ENCODE measurements at places on chromosomes 1 and 21.
A peak's percentile ranks its signal among the peaks of the same experiment; 100 is the strongest.

DNA sequence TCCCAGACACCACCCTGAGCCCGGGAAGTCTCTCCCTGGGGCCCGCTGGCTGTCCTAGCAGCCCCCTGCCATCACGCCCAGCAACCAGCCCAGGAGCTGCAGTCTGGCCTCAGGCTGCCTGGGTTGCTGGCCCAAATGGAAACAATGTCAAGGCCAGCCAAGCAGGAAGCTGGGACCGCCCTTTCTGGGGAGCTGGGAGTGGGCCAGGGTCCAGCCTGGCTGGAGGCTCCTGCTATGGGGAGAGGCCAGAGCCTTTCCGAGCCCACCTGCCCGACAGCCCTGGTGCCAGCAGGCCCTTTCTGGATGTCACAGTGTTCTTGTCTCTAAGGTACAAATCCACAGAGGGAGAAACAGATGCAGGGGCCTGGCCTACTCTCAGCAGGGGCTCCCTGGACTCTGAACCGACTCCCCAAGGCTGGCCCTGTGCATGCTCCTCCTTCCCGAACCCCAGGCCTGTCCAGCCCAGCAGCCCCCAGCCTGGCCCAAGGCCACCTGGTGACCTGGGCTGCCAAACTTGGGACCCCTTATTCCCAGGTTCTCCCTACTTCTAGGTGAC is 1.2 kb upstream of the MMEL1 start:
- no peak for DNase-seq

GRCh38 chr1:43247256-43247921 is 22.4 kb upstream of the TMEM125 start:
- DNase-seq = no peak

DNA sequence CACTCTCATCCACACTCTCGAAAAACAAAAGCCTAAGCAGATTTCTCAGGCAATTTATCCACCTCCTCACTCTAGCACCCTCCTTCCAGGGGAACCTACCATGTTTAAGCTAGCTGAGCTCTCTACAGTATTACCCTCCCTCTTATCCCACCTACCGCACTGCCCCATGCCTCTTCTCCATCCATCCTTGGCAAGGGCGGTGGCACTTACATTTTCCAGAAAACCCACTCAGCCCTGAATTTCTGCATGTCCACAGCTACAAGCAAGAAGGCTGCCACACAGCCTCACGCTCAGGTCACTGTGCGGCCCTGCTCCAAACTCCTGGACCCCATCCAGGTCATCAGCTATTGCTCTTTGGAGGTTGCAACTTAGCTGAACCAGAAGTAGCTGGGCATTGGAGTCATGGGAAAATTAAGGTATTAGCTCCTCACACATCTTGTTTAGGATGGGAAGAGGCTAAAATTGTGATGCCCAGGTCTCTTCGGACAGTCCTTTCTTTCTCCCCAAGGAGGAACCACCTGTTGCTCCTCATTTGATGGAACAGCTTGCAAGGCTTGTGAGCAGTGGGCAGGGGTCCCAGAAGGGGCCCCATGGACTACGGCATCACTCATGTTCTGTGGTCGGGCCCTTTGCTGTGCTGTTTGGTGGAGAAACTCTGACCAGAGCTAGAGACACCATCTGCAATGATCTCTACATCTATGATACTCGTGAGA is 1.1 kb downstream of the KLHDC9 start:
- no peak for DNase-seq

DNA sequence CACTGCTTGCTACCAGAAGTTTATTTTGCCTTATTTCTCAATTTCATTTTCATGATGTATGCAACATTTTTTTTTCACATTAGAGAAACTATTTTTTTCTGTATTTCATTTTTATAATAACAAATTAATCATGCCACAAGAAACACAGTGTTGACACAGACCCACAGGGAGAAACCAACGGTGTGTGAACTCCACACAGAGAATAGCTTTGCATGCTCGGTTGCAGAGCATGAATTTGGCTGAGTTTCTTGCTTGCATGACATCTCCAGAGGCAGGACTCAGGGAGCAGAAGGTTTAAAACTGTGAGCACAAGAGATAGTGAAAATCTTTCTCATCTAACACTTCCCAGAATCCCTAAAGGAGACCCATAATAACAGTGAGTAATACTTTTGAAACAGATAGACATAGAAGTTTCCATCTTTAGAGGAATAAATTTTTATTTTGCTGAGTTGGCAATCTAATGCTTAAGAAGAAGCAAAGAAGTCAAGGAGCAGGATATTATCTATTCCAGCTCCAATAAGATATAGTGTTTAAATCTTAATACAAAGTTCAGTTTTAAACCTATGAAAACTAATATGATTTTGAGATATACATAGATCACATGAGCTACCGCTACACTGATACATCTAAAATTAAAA is 890.9 kb downstream of the MRPL39 start:
- DNase-seq = no peak

DNA sequence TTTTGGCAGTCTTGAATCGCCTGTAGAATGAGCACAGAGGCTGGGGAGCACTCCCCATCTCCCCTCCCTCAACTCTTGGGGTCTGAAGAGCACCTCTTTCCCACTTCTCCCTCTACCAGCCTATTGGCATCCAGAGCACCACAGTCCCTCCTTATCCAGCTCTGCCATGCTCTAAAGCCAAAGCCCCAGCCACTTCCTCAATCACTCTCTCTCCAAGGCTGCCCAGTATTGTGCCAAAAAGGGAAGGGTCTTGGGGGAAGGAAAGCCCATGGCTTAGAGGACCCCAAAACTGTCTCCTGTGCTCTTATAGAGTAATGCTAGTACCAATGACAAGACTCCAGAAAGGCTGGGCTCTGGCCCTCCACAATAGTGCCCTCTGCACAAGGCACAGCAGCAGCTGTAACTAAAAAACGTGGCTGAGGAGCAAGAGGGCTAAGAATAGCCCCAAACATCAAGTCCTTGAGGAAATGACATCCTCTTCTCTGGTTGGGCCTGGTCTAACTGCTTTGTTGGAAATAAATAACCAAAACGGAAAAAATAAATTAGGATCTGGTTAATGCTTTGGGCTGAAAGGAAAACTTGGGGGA is 28.4 kb downstream of the SLC27A3 start:
- no peak for DNase-seq

DNA sequence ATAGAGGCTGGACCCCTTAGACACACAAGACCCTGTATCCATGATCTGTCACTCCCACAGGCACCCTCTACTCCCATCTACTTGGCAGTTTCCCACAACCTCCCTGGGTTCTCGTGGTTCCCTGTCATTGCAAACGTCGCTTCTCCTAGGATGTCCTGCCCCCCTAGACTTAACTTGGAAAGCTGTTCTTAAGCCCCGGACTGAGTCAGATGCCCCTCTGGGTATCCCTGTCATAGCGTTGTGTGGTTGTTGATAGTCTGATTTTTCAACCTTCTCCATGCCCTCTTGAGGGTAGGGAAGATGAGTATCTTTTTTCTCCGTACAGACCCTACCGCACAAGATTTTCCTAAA is 11.8 kb downstream of the RCC1 start:
- no peak for DNase-seq

DNA sequence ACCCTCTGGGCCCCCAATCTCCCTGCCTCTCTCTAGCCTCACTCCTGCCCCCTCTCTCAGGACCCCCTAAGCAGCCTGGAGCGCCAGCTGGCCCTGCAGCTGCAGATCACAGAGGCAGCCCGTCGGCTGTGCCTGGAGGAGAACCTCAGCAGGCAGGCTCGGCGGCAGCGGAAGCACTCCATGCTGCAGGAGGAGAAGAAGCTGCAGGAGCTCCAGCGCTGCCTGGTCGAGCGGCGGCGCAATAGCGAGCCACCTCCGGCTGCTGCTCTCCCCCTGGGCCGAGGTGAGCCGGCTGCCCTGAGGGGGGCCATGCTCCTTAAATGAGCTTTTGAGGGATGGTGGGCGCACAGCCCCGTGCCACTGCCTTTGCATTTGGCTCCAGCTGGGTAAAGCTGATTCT is 6.2 kb downstream of the INAVA start:
- no peak for DNase-seq

DNA sequence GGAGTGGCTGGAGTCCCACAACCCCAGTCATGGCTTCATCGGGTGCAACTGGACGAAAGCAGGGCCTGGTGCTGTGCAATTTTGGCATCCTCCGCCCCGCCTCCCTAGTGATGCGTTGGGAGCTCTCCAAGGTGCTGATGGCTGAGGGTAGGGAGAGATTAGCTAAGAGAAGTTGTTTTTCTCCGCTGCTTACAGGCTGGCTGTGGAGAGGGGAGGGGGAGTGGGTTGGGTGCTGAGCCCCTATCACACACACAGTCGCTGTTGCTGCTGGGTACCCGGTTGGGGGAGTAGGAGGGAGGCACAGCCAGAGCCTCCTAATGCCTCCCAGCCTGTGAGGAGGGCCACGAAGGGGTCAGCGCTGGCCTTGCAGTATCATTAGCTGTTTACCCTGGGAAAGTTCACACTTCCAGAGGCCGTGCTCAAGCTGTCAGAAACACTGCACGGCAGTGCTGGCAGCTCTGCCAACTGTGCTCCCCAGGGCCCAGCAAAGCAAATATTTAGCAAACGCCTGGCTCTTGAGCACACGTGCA is 110.0 kb downstream of the GRIK3 start:
- DNase-seq = no peak

GRCh38 chr1:101567582-101568189 is 330.9 kb downstream of the S1PR1 start:
- DNase-seq = peak; percentile 9

- DNase-seq = no peak
Measured at GRCh38 chr1:156494309-156494895, 6.2 kb downstream of the MEF2D start.

- DNase-seq = no peak
Measured at GRCh38 chr1:150066838-150067183, 765 bp upstream of the VPS45 start.

DNA sequence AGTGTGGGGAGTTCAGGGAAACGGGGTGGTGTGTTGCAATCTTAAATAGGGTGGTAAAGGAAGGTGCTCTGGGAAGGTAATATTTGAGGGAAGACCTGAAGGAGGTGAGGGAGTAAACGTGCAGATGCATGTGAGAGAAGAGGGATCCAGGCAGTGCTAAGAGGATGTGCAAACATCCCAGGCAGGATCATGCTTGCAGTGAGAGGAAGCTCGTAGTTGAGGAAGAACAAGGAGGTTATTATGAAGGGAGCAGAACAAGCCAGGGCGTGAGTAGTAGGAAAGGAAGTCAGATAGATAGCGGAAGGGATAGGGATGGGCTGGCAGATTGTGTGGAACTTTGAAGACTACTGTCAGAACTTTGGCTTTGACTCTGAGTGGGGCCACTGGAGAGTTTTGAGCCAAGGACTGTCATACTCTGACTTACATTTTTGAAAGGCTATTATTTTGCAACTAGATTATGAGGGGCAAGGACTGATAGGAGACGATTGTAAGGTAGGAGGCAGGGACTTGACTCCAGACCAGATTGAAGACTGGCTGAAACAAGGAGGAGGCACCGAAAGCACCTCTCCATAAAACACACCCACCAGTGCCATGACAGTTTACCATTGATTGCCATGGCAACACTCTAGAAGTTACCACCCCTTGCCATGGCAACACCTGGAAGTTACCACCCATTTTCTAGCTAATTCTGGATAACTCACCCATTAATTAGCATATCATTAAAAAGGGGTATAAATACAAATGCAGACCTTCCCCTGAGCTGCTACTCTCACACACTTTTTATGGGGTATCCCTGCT is 67.0 kb downstream of the XCL2 start:
- DNase-seq = no peak

- DNase-seq = no peak
Measured at GRCh38 chr1:199403531-199404116, 623.9 kb upstream of the NR5A2 start.

- no peak for DNase-seq
Measured at GRCh38 chr1:103416681-103417286, 108.7 kb upstream of the RNPC3 start.

DNA sequence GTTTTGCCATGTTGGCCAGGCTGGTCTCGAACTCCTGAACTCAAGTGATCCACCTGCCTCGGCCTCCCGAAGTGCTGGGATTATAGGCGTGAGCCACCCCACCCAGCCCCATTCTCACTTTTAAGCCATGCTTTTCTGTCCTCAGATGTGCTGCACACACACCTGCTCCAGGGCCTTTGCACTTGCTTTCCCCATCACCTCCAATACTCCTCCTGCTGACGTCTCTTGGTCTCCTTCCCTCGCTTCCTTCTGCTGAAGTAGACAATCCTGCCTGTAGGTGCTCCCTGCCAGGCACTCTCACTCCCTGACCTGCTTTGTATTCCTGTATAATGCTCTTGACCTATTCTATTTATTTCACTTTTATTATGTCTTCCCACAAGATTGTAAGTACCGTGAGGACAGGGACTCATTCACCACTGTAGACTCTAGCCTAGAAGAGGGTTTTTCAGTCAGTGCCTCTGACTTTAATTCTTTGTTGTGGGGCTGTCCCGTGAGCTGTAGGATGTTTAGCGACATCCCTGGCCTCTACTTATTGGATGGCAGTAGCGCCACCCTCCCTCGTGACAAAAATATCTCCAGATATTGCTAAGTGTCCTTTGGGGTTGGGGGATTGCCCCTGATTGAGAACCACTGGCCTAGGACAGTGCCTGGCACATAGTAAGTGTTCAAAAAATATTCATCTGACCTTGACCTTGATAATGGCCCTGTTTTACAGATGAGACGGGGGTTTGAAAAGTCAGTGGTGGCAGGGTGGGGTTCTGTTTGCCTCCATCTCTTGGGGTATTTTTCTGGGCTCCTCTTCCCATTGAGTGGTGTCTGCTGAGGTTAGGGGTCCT is 4.6 kb downstream of the TNFRSF1B start:
- DNase-seq = no peak

DNA sequence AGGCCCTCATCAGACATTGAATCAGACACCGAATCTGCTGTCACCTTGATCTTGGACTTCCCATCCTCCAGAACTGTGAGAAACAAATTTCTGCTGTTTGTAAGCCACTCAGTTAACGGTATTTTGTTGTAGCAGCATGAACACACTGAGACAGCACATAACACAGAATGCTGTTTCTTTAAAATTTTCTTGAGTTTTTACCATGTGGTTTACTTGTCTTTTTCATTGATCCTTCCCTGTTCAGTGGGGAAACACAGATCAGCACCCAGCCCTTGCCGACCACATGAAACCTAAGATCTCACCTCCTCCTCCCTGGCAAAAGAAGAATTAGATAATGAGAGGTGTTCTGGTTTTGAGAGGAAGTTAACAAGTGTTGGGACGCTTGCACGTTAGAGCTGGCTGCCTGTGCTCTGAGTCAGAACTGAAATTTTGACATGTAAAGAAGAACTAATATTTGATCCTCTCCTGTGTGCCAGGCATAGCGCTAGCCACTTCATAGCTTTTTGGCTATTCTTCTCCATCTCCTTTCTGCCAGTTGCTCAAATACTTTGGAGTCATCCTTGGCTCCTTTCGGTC is 179.6 kb downstream of the DHRS3 start:
- DNase-seq = no peak

Data from H4 (cell line).